ENCODE measurements at places on chromosomes 7 and 10.

DNA sequence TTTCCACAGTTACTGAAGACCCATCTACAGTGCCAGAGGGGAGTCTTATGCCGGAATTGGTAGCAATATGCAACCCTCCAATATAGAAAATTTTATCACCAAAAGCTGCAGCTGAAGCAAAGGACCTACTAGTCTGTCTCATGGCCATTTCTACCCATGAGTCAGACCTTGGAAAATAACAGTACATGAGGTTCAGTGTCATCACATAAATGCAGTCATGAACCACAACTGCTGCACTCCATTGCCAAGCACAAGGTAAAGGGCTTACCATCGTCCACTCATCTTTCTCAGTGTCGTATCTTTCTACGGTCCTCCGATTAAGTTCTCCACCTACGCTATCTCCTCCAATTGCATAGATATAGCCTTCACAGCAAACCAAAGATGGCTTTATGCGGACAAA is 21.8 kb downstream of the KBTBD2 start:
- DNase-seq, result no peak

GRCh38 chr10:129411393-129411705 is 55.7 kb upstream of the MGMT start:
- no peak for DNase-seq

- DNase-seq, result no peak
Observed at GRCh38 chr10:118300320-118300719, 41.8 kb downstream of the FAM204A start.

DNA sequence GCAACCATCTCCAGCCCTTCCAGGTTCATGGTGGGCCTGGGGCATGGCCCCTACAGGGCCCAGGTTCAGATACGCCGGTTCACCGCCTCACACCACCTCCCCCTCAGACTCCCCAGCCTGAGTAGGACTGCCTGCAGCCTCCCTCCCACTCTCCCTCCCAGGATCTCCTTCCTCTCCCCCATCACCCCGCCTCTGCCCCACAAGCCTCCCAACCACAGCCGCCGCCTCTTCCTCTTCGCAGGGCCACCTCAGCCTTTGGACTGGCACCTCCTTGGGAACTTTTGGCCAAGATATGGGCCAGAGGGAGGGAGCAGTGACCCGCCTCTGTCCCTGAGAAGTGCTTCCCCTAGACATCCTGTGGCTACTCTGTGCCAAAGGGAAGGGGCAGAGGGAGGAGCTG is 9.3 kb downstream of the KCNIP2 start:
- DNase-seq, result peak; percentile 17

DNA sequence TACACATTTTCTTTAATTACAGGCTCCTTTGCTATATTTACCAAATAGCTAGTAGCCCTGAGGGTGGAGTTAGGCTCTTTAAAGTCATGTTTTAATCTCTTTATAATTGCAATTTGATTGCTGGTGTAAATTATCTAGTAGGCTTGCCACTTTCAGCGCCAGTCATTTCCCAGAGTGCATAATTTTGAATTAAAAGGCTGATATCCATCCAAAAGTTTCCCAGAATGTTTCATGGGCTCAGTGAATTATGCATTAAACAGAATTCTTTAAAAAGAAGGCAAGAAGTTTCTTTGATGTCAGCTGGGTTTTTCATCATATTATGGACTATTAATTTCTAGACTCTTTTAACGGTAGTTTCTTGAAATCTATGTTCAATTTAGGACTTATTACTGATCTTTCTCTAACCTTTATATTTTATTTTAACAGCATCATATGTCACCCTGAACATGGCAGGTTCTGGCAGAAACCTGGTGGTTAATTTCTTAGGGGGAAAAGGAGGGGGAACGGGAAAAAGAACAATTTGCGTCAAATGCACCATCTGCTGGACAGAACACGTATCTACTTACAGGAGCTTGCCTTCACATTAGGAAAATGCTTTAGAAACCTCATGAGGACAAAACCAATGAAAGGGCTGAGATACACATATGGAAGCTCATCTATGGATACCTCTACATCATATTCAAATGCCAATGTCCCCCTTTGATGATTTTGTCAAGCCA is 171.1 kb downstream of the GRM3 start:
- DNase-seq, result no peak

DNA sequence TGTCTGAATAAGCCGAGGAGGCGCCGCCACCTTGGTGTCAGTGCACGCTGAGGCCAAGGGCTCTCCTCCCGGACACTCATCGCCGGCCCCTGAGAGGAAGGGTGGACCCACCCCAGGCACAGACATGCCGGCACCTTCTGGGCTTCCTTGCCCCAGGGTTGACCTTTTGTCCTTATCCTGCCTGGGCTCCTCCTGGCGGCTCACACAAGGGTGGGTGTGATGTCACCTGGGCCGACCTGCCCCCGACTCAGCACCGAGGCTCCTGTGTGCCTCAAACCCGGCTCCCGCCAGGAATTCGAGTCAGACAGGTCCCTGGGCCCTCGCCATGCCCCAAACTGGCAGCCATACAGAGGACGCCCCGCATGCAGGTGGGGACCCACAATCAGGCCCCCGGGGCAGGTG is 17.7 kb upstream of the CFAP46 start:
- DNase-seq, result no peak

GRCh38 chr10:87550741-87551140 is 46.0 kb downstream of the MINPP1 start:
- DNase-seq, result no peak

- DNase-seq, result no peak
Observed at GRCh38 chr10:84547616-84548015, 219.2 kb downstream of the CCSER2 start.

- DNase-seq, result no peak
Observed at GRCh38 chr10:67875340-67876238, 8.9 kb upstream of the SIRT1 start.

DNA sequence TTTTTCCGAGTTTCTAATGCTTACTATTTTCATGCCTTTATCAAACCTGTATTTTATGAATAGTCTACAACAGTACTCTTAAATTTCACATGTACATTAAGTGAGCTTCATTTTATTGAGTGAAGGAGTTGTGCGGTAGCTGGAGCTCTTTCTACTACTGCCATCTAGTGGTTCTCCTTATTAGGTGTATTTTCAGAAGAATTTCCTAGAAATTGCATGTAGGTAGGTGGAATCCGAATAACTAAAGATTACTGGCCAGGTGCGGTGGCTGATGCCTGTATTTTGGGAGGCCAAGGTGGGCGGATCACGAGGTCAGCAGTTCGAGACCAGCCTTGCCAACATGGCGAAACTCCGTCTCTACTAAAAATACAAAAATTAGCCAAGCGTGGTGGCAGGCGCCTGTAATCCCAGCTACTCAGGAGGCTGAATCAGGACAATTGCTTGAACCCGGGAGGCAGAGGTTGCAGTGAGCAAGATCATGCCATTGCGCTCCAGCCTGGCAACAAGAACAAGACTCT is 38.3 kb downstream of the LRRC72 start:
- peak; percentile 59 for DNase-seq

- DNase-seq, result no peak
Observed at GRCh38 chr7:7159063-7159658, 23.2 kb upstream of the C1GALT1 start.
